Right ventricle myocardium inferior (tissue), 1 donor: ENCODE measurements at places on chromosomes 13 and 19. TPM values are rescaled to one million over a fixed set of nuclear protein-coding genes. Genes with fewer than 3 reads are reported as not detected.

DNA sequence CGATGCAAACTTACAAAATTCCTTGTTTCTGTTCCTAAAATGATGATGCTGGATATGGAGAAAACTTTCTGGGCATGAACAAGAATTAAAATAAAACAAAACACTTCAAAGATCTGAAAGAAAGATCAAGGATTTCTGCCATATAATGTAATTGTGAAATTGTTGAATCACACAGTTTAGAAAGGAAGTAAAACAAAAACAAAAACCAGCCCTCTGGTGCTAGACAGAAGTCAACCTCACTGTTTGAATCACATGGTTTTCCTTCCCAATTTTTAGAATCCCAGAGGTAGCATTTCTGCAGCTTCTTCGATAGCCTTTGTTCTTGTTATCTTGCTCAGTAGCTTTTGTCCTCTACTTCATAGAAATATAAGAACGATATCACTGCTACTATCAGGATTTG is 118.2 kb upstream of the ARGLU1 start:
- DNase-seq, result no peak

DNA sequence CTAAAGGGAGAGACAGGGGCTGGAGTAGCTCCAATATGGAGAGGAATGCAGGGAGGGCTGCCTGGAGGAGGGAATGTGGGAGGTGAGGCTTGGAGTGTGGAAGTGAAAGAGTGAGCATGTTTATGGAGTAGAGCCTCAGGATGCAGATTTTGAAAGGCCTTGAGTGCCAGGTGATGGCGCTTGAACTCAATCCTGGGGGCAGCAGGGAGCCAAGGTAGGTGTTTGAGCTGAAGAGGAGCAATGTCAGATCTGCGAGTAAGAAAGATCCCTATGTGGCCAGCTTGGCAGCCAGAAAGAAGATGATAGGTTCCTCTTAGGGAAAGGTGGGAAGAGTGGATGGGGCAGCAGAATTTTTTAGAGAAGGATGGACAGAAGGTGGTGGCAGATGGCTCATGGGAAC is 40.3 kb downstream of the CYP4F22 start:
- no peak for DNase-seq

- DNase-seq, result no peak
Observed at GRCh38 chr19:50975766-50976165, 6.4 kb upstream of the KLK6 start.

- no peak for DNase-seq
Observed at GRCh38 chr13:59504407-59504806, 659.3 kb downstream of the DIAPH3 start.

GRCh38 chr13:27919934-27920676 is at the start of gene PDX1:
TSS of gene PDX1 (plus strand) at chr13:27920000. CDS start at chr13:27920139, 139 bp downstream.
- no peak for DNase-seq

- DNase-seq, result no peak
Observed at GRCh38 chr13:71775966-71776365, 91.0 kb downstream of the DACH1 start.

- DNase-seq, result no peak
Observed at GRCh38 chr13:46576762-46577161, 23.8 kb downstream of the LRCH1 start.

- no peak for DNase-seq
Observed at GRCh38 chr13:44274771-44275205, 98.8 kb upstream of the SERP2 start.

DNA sequence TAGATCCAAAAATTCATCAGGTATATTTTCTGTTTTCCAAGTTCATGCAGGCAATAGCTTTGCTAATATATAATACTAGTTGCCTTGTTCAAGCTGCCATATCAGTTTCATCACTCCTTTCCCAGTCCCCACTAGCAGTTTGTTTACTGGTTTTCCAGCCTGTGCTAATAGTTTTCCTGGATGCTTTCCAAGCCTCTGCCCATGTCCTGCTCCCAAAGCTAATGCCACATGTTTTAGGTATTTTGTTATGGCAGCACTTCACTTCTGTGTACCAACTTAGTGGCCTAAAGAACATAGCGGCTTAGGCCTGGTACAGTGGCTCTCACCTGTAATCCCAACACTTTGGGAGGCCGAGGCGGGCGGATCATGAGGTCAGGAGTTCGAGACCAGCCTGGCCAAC is 28.1 kb upstream of the ZNF527 start:
- DNase-seq, result no peak

DNA sequence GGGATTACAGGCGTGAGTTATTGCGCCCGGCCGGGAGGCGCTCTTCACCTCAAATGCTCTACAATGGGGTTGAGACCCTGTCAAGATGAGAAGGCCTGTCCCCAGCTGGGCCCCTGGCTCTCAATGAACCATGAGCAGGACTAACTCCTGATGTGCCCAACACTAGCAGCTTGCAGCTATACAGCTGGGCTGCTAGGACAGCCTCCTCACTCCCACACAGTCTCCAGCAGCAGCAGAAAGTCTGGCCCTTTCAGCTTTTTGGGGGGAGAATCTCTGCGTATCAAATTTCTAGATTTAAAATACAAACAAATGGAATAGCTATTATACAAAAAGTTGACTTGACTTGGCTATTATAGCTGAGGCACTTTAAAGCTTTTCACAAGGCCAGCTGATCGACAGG is 30.2 kb downstream of the TMTC4 start:
- no peak for DNase-seq

DNA sequence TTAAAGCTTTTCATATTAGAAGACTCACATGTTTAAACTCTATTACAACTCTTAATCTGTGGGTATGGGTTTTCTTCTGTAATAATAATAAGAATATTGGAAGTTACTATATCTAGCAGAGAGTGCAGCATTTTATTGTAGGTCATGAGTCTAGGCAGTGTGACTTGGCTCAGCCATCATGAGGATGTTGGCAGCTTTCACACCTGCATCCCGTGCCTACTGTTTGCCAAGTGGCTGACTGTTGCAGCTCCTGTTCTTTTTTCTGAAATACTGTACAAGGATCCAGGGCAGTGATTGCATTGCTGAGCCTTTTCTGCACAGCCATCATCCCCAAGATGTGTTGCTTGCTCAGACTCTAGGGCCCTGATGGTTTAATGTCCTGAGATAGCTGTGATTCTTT is 47.4 kb downstream of the MTUS2 start:
- DNase-seq, result no peak

DNA sequence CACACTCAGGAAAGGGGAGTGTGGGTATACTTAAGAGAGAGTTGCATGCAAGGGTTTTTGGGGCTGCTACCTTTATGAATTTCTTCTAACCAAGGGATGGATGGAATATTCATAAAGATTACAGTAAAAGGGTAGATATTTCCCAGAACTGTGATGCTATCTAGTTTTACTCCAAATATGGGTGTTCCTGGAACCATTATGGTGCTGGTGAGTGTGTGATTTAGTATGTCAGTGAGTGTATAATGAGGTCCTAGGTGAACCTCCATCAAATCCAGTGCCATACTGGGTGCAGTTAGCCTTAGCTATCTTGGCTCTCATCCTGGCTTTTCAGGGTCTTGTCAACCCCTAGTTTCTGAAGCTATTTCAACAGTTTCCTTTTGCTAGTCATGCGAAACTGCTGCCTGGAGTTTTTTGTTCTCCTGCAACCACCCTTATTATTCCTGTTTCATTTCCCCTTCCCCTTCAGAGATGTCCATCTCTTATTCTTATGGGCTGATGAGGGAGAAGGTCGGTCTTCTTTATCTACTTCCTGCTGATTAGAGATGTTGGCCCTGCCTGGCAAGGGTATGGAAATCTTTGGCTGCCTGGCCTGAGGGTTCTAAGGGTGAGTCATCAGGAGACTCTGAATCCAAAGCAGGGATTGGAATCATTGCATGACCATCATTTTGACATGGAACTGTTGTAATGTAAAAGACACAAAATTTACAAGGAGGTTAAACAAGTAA is 202.3 kb downstream of the NBEA start:
- DNase-seq, result no peak

DNA sequence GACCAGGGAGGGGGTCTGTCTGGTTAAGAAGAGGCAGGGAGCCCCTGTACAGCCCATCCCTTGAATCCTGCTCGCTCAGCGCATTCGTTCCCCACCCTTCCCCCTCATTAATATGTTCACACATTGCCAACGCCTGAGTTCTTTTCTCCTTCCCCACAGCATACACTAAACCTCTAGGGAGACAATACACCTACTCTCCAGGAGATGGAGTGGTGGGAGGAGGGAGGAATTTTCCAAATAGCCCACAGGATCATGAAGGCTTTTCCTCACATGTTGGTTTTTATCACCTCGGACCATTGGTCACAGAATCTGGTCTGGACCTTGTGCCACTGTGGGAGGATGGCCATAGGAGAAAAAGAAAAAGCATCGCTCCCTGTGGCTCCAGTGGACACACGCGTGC is 294.9 kb downstream of the SHISA2 start:
- no peak for DNase-seq

DNA sequence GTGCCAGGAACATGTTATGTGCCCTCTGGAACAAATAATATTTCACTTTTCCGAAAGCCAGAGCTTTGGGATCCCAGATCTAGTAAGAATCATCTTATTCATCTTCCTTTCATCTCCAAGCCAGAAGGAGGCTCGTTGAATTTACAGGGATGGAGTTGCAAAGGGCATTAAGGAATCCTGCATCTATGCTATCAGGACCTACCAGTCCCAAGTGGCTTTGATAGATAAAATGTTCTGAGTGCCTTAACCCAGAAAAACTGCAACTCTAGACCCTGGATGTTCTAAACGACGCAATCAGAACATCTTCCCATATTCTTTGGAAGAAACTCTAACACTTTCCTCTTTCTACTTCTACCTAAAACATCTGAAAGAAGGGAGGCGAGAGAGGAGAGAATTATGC is 9.2 kb upstream of the EDDM13 start:
- DNase-seq, result no peak

GRCh38 chr19:6579450-6580178 is 11.3 kb downstream of the CD70 start:
- no peak for DNase-seq

DNA sequence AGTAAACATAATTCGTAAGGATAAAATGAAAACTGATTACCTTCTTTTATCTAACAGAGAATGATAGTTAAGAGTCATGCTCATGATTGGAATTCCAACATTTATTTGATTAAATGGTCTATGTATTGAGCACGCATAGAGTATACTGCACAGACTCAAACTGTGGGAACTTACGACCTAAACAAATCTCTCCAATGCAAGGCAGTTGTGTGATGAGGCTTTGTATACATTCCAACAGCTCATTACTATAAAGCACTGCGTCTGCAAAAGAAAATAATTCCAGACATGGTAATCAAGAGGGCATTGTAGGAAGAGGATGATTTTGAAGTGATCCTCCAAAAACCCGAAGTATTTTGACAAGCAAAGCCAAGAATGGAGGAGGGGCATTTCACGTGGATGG is 169.5 kb downstream of the NUFIP1 start:
- no peak for DNase-seq

DNA sequence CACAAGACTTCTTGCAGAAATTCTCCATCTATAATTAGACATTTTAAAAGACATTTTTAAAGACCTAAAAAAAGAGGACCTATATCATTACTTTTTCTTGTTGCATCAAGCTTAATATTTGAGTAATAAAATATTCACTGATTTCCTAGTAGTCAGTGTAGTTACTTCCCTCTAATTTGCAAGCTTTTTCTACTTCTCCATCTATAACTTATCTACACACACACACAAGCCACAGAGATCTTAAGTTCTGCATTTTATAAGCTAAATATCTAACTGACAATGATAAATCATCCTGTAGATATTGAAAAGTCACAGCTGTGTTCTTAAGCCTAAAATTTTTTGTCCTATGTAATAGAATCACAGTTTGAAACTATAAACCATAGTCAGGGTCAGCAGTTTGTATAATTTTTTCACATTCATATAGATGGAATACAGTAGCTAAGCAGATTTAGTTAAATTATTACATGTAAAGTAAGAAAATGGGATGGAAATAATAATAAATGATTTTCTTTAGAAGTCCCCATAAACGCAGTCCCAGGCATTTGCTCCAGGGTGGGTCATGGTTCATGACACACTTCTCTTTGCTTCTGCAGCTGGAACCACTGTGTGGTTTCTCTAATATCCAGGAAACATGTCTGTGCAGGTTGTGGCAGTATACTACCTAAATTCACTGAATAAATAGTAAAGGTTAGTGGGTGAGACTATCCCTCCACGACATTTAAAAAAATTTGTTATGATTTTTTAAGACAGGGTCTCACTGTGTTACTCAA is 60.2 kb downstream of the ESD start:
- no peak for DNase-seq

DNA sequence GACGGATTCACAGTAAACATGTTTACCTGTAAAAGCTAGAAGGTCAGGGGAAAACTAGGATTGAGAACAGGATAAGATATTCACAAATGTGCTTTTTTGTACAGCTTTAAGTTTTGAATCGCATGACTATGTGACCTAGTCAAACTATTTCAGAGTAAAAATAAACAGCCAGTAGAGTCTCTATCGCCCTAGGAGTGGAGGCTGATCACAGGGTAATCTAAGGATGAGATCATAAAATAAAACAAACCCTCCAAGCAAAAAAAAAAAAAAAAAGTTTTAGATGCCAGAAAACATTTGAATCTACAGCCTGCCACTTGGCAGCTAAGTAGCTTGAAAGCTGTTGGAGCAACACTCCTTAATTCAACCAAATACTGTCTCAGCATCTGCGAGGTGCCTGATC is 26.8 kb downstream of the ZNF350 start:
- DNase-seq, result no peak

DNA sequence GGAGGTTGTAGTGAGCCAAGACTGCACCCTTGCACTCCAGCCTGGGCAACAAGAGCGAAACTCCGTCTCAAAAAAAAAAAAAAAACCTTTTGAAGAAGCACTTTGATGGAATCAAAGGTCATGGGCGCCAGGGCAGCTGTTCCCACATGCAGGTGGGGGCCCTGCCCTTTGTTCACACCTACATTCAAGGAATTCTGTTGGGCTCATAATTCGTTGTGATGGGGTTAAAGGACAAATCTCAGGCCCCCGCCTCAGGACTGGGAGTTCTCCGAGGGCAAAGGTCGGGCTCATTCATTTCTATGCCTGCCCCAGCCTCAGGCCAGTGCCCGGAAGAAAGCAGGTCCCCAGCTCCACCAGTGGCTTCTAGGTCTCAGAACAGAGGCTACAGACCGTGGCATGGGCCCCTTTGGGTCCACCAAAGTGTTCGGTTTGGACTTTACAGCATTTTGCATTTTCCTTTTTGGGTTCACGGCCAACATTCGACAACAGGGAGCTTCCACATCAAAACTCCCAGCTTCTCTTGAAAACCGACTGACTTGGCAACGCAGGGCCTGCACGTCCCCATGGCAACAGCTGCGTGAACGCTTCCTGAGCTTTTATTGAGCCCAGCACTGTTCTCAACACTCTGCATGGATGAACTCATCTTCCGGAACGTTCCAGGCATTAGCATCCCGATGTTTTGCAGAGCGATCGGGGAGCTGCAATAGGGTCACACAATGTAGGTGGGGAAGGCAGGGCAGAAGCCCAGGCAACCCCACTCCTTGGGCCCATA is 10.1 kb upstream of the GTF2F1 start:
- peak; percentile 72 for DNase-seq

The PSMD8 gene
- total RNA-seq, result 280 TPM

The HSH2D gene
- total RNA-seq, result 0.49 TPM

The CYP2F1 gene
- total RNA-seq, result not detected

The C5AR2 gene
- total RNA-seq, result 0.95 TPM

The CRB3 gene
- not detected for total RNA-seq

The CERS1 gene
- 0.30 TPM for total RNA-seq
